Kidney (tissue), 22 donors: ENCODE measurements at places on chromosomes 1 and 21. TPM values are rescaled to one million over a fixed set of nuclear protein-coding genes. Genes with fewer than 3 reads are reported as not detected.

CCDC24 gene
- polyA plus RNA-seq, result 35.6 TPM

DNA sequence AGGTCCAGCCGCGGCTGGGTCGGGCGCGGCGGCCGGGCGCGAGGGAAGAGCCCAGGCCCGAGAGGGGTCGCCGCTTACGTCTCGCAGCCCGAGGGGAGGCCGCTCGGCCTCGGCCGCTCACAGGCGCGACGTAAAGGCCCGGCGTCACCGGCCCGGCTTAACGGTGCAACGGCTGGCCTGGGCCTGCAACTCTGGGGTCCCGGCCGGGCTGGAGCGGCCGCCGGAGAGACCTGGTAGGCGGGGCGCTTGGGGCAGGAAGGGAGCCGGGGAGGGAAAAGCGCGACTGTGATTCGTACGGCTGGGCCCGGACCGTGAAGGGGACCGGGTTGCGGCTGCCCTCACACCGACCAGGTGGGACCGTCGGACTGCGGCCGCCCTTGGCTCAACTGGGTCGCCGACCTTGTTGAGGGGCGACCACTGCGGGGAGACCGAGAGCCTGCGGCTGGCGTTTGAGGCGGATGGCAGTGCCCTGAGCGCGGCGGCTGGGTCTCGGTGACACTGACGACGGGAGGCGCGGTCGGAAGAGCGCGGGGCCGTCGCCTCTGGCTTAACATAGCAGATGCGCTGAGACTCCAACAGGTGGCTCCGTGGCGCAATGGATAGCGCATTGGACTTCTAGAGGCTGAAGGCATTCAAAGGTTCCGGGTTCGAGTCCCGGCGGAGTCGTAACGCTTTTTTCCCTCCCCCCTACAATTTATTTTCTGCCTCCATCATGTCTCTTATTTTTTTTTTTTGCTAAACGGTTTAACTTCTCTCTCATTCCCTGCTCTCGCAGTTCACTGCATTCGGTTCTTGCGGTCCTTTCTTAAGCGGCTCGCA, 31.8 kb downstream of the DNTTIP2 start:
- peak overlapping the region; percentile 98 for H3K27ac ChIP-seq
- DNase-seq, result peak; percentile 96
- no peaks in the 10 kb centered on the region for H3K36me3 ChIP-seq

DHRS3 gene
- polyA plus RNA-seq, result 97.1 TPM

SPRR2F gene
- not detected for polyA plus RNA-seq

GRCh38 chr1:108000620-108001111, 35.7 kb upstream of the VAV3 start:
- H3K36me3 ChIP-seq, result no peaks in the 10 kb centered on the region
- H3K27ac ChIP-seq, result no peak overlapping the region
- no peaks in the 10 kb centered on the region for H3K27me3 ChIP-seq
- DNase-seq, result peak; percentile 86
- no peaks in the 10 kb centered on the region for H3K4me1 ChIP-seq

- no peaks in the 10 kb centered on the region for H3K27me3 ChIP-seq
- no peak overlapping the region for H3K4me3 ChIP-seq
Measured at GRCh38 chr1:26096471-26096870, 15.2 kb upstream of the PDIK1L start.
